Occipital lobe (tissue), 3 donors: ENCODE measurements at places on chromosomes 1 and 21.

DNA sequence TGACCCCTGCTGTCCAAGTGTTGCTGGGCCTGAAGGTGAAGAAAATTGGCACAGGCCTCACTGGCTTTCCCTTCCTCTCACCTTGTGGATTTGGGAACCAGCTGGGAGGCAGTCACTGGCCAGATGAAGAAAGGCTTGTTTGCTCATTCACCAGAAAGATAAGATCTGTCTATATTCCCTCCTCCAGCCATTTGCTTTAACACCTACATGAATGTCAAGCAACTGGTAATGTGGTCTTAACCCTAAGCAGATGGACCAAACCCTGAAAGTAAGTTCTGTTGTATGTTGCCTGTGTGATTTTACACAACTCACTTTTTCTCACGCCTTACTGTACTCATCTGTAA, 10.3 kb upstream of the SRRM1 start:
- no peak for DNase-seq

GRCh38 chr1:30446508-30446907, 276.9 kb downstream of the MATN1 start:
- no peak for DNase-seq

GRCh38 chr21:23876925-23877558, 1730.2 kb downstream of the MRPL39 start:
- no peak for DNase-seq

DNA sequence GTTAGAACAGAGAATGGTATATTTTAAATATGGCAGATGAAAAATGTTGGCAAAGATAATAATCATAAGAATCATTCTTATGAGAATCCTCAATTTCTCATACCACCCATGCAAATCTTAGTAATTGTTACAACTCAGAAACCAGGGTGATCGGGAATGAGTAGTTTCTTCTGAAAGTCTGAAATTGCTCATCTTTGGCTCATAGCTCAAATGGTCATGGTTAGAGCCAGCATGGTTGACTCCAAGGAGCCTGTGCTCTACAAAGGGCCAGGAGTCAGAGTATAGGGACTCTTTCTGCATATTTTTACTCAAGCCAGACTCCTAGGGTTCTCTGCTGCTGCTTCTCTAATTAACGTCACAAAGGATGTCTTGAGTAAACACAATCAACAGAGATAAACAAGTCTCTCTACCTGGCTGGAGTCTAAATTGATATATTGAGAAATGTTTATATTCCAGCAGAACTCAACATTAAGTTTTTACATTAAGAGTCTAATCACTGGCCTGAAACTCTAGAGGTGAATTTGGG, 1.9 kb upstream of the ETV3 start:
- DNase-seq = no peak

DNA sequence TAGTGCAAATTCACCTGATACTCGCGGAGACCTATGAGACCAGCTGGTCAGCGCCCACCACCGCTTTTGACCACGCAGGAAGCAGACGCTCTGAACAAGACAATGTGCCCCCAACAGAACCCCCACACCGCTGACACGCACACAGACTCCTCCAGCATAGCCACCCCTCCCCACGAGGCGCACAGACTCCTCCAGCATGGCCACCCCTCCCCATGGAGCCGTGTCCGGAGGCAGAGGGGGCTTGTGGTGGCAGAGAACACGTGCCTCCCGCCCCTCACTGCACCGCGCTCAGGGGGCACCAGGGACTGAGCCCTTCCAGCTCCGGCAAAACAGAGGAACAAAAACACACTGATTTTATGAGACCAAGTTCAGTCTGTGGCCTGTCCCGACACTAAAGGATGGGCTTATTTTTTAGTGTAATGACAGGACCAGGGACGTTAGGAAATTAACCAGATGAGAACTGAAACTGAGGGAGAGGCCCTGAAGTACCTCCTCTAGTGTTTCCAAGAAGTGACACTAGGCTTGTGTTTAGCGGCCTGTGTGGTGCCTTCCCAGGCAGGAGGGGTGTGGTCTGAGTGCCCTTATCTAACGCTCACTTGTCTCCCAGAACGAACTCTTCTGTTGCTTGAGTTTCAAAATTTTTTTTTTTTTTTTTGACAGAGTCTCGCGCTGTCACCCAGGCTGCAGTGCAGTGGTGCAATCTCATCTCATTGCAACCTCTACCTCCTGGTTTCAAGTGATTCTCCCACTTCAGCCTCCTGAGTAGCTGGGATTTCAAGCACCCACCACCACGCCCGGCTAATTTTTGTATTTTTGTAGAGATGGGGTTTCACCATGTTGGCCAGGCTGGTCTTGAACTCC, 10.0 kb upstream of the AGPAT3 start:
- no peak for DNase-seq

DNA sequence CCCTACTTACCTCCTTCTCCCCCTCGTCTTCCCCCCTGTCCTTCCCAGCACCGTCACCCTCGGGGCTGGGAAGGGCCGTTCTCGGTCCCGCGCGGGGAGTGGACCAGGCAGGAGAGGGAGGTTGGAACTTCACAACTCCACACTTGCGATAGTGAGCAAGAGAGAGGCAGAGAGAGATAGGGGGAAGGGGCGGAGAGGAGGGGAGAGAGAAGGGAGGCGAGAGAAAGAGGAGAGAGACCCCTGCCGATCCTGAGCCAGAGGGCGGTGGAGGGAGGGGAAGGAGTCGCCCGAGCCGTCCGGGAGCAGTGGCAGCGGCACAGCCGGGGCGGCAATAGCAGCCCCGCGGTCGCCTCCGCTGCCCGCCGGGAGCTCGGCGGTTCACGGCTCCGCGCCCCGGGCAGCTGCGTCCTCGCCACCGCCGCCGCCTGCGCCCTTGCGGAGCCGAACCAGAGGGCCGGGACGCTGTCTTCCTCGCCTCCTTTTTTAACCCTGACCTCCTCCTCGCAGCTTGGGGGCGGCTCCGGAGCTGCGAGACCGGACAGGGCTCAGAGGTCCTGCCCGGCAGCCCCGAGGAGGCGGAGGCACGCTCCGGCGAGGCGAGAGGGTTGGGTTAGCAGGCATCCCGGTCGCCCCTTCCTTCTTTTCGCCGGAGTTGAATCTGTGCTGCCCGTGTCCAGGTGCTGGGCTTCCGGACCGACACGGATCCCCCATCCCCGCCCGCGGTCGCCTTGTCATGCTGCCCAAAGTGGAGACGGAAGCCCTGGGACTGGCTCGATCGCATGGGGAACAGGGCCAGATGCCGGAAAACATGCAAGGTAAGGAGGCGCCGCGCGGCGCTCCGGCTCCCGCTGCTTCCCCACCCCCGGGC, 11.7 kb downstream of the NR5A2 start:
- DNase-seq = no peak

DNA sequence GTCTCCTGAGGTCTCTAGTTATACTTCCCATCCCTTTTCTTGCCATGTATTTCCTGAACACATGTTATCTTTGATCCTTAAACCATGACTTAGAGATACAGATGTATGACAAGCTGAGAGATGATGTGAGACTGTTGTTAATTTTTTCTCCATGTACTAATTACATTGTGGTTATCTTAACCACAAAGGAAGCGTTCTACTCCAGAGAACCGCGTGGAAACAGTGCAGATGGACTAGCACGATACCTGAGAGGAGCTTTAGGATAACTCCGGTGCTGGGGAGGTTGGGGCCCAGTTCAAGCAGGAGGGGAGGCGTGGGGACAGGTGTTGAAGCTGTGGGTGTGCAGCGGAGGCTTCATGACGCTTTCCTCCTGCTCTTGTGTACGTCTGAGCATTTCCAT, 17.5 kb downstream of the PDE9A start:
- no peak for DNase-seq

DNA sequence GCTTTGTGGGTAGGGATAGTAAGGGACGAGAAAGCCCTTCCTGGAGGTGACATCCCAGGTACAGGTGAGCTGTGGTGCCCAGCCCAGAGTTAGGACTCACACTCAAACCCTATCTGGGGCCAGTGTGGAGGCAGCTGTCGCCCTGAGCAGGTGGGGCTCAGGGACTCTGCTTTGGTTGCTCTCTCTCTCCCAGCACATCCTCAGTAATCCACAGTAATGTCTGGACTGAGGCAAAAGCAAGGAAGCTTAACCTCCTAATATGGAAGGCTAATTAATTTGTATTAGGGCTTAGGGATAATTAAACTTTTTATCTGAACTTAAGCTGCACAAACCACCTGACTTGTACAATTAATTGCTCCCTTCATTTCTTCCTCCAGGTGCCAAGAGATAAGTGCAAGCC, 38.2 kb downstream of the DDX20 start:
- DNase-seq = no peak

GRCh38 chr1:24386931-24387330, 26.7 kb downstream of the STPG1 start:
- no peak for DNase-seq

DNA sequence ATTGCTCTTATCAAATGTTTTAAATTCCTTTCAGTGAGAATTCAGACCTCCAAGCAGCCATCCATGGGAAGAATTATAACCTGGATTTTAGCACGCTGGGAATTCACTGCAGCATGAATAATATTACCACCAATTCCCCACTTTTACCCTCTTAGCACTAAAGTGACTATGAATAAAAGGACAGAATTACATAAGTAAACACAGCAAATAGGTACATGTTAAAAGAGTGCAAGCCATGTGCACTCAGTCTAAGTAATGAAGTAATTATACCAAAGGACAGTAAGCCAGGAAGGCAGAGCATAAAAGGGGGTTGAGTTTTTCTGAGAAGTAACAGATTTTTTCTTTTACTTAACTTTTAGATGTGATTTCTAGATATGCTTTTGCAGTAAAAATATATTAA, 176.3 kb downstream of the DENND1B start:
- DNase-seq = no peak

- no peak for DNase-seq
Observed at GRCh38 chr1:185053204-185053603, 7.8 kb downstream of the RNF2 start.

- no peak for DNase-seq
Observed at GRCh38 chr21:15929536-15929935, 199.8 kb downstream of the USP25 start.

DNA sequence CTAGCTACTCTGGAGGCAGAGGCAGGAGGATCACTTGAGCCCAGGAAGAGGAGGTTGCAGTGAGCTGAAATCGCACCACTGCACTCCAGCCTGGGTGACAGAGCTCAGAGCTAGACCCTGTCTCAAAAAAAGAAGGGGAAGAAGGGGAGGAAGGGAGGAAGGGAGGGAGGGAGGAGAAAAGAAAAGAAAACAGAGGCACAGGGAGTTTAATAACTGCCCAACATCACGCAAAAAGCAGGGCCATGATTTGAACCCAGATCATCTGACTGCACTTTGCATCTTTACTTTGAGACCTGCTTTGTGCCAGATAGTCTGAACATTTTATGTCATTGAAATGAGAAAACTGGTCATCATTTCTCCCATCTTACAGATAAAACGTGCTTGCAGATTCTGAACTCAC, 2.0 kb downstream of the LURAP1 start:
- DNase-seq = no peak

GRCh38 chr1:247409869-247410544, 6.0 kb upstream of the NLRP3 start:
- DNase-seq = no peak

DNA sequence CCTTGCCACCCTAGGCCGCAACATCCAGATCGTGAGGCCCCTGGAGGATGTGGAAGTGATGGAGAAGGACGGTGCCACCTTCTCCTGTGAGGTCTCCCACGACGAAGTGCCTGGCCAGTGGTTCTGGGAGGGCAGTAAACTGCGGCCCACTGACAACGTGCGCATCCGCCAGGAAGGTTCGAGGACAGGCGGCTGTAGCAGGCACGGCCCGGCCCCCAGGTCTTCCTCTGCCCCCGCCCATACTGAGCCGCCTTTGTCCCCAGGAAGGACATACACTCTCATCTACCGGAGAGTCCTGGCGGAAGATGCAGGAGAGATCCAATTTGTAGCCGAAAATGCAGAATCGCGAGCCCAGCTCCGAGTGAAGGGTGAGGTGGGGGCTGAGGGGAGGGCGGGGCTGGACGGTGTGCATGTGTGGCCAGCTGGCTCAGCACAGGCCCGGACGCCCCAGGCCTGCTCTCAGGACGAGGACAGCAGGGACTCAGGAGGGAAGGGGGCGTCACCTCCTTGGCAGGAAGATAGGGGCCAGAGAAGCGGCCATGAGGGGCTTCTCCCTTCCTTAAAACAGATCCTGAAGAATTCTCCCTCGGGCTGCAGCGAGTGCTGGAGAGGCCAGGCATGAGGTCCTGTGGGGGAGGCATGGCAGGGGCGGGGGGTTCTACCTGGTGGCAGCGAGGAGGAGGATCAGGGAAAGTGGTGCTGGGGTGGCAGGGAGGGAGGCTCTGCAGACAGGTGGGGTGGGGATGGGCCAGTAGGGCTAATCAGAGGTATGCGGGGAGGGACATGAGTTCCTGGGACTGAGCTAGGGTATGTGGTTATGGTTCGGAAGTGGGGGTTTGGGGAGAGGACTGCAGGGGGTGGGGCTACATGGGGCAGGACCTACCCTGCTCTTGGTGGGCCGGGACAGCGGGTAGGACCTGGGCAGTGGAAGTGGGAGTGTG, 69.9 kb downstream of the OBSCN start:
- no peak for DNase-seq

DNA sequence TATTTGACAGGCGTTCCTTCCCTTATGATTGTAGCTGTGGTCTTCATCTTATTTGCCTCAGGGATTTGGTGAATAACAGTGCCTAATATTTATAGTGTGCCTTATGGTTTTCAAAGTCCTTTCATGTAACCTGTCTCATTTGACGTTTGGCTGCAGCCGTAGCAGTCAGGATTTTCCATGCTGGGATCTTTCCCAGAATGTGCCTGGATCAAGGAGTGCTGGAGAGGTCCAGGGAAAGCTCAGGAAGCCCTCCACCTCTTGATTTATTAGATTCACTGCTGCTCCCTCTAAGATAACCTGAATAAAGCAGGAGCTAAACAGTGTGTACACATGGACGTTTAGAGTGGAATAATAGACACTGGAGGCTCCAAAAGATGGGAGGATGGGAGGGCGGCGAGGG, 5.2 kb downstream of the C1orf21 start:
- no peak for DNase-seq

- DNase-seq = no peak
Observed at GRCh38 chr1:12604114-12604874, 13.7 kb downstream of the DHRS3 start.

GRCh38 chr1:154170547-154171222, 15.8 kb upstream of the NUP210L start:
- no peak for DNase-seq

GRCh38 chr1:181513786-181514297, 30.5 kb downstream of the CACNA1E start:
- DNase-seq = no peak

GRCh38 chr1:63718541-63718970, 55.3 kb upstream of the ROR1 start:
- no peak for DNase-seq

DNA sequence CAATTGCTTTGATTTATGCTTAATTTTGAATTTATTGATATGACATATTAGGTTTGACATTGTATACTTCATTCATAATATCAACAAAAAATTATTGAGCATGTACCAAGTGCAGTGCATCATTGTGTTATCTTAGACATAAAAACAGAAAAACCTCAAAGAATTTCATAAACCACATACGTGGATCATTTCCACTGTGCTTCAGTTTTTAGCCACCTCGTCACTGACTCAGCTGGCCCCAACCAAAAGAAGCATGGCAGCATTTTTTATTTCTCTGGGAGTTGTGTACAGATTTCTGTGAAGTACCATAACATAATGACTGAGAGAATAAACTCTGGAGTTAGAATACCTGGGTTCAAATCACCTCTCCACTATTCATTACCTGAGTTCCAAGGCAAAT, 95.6 kb upstream of the C1orf87 start:
- no peak for DNase-seq
